ENCODE measurements at places on chromosomes 11 and 22.

- DNase-seq, result no peak
These were observed 29.8 kb downstream of the KCNE3 start for GRCh38 chr11:74437441-74438042.

DNA sequence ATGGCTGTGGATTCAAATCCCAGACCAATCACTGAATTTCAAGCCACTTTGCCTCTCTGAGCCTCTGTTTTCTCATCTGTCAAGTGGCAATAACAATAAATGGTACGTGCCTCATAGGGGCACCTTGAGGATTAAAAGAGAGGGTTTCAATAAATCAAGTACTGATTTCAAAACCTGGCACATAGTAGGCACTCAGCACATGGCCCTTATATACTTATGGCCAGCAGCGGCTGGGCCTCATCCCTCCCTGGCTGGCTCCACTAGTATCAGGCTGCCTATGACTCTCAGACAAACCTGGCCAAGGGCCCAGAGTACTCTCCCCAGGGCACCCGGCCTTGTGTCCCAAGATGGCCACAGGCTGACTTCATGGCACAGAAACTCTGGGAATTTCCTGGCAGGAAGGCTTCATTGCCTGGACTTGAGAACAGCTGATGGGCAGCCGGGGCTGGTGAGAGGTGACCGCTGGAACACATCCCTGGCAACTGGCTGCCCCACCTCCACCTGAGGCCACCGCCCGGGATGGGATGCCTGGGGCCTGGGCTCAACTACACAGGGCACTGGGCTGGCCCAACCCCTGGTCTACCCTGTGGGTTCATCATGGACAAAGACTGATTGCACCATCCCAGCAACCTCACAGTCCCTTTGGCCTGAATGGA is 3.4 kb downstream of the FADS3 start:
- DNase-seq, result peak; percentile 93

DNA sequence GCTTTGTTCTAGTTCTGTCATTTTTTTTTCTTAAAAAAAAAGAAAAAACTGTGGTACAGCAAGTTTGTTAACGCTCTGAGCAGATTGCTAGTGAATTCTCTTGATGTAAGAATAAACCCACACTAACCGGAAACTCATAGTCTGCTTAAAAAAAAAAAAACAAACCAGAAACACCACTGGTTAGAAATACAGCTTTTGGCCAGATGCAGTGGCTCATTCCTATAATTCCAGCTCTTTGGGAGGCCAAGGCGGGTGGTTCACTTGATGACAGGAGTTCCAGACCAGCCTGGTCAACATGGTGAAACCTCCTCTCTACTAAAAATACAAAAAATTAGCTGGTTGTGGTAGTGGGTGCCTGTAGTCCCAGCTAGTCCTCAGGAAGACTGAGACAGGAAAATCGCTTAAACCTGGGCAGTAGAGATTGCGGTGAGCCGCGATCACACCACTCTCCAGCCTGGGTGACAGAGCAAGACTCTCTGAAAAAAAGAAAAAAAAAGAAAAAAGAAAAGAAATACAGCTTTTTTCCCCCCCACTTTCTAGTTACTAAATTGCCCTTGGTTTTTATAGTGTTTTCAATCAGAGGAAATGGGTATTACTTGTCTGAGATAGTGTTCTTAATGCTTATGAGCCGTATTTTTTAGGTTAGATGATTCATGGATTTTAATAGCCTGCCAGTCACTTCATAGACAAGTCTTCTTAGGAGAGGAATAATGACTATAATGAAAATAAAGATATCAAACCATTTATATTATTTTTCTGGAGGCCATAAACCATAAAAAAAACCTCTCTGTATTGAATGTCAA is 222.8 kb downstream of the DDX10 start:
- DNase-seq, result peak; percentile 87

DNA sequence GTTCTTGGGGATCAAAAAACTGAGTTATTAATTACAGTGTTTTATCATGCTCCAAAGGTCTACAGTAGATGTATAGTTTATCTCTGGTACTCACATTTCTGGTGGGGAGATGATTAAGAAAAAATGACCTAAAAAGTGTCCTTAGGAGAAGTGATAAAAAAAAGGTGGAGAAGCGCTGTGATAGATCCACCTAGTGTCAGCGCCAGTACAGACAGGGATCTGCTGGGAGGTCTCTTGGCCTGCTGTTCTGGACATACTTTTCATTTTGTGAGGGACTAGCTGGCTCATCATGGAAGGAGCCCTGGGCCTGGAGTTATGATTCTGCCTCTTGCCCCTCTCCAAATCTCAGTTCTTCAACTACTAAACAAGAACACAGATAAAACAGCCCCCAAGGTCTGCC is 2.9 kb downstream of the ELF5 start:
- DNase-seq, result no peak

DNA sequence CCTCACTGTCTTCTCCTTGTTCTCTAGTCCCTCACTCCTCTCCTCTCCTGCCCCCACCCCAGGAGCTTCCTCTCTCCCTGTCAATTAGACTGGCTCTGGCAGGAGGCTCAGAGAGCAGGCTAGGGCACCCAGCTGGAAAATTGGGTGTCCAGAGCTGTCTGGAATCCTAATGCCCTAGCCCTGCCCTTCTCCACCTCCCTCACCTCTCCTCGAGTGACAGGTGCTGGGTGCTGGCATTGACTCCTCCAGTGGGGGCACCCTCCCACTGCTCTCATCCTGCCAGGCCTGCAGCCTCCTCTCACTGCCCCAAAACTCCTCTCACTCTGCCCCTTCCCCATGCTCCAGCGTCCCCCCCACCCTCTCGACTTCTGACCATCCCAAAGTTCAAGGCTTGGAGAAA is 68.9 kb downstream of the CYTH4 start:
- DNase-seq, result no peak

DNA sequence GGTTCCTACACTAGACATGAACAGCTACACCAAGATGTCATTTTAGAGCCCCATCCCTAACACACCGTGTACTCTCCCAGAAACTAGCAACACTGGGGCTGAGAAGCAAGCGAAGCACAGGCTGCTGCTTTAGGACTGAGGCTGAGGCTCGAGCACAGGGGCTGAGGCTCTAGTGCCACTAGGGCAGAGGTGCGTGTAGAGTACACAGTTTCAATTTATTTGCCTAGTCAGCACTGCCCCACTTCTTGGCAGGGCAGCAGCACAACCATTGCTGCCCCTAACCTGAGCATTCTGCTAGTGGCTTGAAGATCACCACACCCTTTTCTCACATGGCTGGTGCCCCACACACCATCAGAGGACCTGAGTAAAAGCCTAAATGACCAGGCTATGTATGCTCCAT is 713.2 kb downstream of the LRRC4C start:
- DNase-seq, result no peak

GRCh38 chr11:122979815-122980595 is 1.6 kb downstream of the BSX start:
- no peak for DNase-seq

DNA sequence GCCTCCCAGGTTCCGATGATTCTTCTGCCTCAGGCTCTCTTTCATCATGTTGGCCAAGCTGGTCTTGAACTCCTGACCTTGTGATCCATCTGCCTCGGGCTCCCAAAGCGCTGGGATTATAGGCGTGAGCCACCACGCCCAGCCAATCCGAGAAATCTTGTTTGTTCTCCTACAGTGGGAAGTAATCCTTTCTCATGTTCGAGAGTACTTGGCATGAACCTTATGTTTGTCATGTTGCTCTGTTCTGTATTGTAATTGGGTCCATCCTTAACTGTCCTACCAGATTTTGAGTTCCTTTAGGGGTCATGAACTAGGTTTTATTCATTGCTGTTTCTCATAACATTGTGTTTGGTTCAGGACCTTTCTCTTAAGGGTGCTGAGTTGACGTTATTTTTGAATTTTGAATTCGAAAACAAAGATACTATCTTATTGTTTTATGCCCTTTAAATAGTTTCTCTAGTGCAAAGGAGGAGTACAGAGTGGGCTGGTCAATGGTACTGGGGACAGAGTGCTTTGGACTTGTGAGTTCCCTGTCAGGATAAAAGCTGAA is 113.4 kb upstream of the RRM1 start:
- DNase-seq, result no peak

DNA sequence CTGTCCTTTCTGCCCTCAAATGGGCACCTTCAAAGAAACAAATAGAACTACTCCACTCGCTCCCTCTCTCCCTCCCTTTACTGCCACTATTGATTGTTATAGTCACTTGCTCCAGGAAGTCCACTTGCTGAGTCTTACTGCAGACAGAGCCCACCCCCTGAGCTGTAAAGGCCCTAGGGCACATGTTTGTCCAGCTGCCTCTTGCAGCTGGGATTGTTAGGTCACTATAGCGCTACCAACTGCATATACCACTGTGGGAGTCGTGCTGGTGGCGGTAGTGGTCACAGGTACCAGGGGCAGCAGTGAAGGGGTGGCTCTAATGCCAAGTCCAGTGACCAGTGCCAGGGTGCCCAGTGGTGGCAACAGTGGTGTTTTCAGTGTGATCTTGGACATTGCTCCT is 4.4 kb upstream of the SREBF2 start:
- DNase-seq, result no peak

GRCh38 chr11:11583801-11584529 is 37.8 kb downstream of the GALNT18 start:
- no peak for DNase-seq

GRCh38 chr11:122981388-122982264 is at the start of gene BSX:
Gene BSX, minus strand, starts transcription at chr11:122981834. Its CDS starts 163 bp downstream, at chr11:122981671.
- peak; percentile 35 for DNase-seq

- DNase-seq, result no peak
These were observed at the start of gene C11orf16 for GRCh38 chr11:8932564-8933180. Gene C11orf16, minus strand, starts transcription at chr11:8932947. Its CDS starts 639 bp downstream, at chr11:8932308.

DNA sequence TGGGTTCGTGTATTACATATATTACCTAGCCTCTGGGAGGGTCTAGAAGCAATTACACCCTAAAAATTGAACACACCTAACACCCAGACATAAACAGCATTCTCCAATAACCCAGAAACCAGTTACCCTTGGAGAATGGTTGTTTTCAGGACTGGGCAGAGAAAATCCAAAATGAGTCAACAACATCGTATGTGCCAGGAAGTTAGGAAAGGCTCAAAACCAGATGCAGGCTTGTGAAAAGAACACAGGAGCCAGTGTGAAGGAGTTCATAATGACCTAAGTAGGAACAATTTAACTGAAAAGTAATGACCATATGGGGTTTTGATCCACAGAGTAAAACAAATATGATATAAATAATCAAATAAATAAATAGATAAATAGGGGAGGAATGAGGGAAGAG is 5.1 kb upstream of the CLPB start:
- peak; percentile 66 for DNase-seq

GRCh38 chr11:69938206-69938605 is 119.0 kb upstream of the FGF3 start:
- no peak for DNase-seq

DNA sequence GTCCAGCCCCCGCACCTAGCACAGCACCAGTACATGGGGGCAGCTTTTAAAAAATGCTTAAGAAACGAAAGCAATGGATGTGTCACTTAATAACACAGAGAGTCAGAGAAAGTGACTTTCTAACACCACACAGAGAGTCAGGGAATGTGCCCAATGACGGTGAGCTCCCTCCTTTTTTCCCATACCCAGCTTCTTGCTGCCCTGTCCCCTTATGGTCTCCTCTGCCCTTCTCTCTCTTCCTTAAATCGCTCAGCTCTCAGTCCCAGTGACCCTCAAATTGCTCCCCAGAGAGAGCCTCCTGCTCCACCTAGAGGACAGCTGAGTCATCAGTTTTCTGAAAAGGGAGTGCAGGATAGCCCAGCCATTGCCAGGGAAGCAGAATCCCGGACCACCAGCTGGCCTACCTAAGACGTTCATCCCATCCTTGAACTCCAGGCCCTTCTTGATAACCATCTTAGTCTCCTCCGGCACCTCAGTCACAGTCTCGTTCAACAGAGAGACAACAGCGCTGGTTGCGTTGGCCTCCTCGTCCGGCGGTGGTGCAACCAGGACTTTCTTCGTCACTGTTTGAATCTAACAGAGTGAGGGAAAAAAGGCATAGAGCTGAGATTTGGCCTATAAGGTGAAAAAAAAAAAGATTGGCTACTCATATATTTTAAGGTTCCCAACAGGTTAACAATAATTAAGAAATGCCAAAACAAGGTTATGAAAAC is 113.5 kb downstream of the SLC1A2 start:
- peak; percentile 48 for DNase-seq

- DNase-seq, result no peak
These were observed 5.8 kb upstream of the BUD13 start for GRCh38 chr11:116778556-116778955.

GRCh38 chr22:32660292-32660691 is 141.2 kb upstream of the TIMP3 start:
- peak; percentile 71 for DNase-seq

GRCh38 chr22:28043266-28043665 is 124.2 kb upstream of the PITPNB start:
- no peak for DNase-seq

GRCh38 chr11:8167796-8168195 is 1.0 kb downstream of the RIC3 start:
- peak; percentile 17 for DNase-seq

GRCh38 chr22:43387815-43388214 is 24.0 kb upstream of the MPPED1 start:
- no peak for DNase-seq

- DNase-seq, result no peak
These were observed 626.3 kb upstream of the LRRC4C start for GRCh38 chr11:42085736-42086135.

DNA sequence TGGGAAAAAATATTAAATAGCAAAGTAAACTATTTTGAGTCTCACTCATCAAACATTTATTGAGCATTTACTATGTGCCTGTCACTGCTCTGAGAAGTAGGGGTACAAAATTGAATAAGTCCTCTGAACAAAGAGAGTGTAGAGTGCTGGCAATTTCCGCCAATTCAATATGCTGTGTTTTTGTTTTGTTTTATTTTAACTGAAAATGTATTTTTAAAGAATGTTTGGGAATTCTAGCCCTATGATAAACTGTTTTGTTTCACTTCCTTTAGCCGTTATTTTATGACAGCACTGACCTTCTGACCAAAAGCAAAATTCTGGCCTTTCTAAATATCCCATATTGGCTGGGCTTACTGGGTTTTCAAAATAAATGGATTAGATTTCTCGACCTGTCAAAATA is 64.7 kb upstream of the LMO2 start:
- DNase-seq, result no peak

- DNase-seq, result no peak
These were observed 26.7 kb downstream of the CARS1 start for GRCh38 chr11:3030289-3031070.

GRCh38 chr11:104122836-104123235 is 41.1 kb downstream of the PDGFD start:
- no peak for DNase-seq

GRCh38 chr11:61954106-61954850 is 4.1 kb downstream of the BEST1 start:
- peak; percentile 45 for DNase-seq

GRCh38 chr11:59271247-59271755 is 58.6 kb upstream of the MPEG1 start:
- DNase-seq, result no peak

DNA sequence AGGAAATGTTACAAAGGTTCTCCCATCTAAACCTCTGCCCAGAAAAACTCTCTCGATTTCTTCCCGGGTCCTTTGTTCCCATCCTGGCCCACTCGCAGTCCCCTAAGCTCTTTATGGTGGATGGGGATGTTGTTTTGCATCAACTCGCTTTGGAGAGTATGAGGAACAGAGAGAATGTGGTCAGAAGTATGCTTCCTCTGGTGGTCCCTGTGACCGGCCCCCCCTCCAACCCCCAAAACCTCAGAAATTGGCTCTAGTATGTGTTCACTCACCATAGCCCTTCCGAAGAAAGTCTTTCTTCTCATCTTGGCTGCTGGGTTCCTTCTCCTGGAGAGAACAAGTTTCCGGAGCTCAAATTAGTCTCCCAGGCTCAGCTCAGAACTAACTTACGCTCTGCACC is 54.4 kb downstream of the GRAMD1B start:
- DNase-seq, result no peak

- no peak for DNase-seq
These were observed 5.9 kb upstream of the FCHSD2 start for GRCh38 chr11:73147771-73148681.
